ENCODE measurements at places on chromosomes 7 and 10.

GRCh38 chr7:40733578-40733977 lies 598.8 kb downstream of the SUGCT start:
- DNase-seq = no peak

GRCh38 chr10:121792198-121792597 lies 135.6 kb downstream of the ATE1 start:
- DNase-seq = no peak

DNA sequence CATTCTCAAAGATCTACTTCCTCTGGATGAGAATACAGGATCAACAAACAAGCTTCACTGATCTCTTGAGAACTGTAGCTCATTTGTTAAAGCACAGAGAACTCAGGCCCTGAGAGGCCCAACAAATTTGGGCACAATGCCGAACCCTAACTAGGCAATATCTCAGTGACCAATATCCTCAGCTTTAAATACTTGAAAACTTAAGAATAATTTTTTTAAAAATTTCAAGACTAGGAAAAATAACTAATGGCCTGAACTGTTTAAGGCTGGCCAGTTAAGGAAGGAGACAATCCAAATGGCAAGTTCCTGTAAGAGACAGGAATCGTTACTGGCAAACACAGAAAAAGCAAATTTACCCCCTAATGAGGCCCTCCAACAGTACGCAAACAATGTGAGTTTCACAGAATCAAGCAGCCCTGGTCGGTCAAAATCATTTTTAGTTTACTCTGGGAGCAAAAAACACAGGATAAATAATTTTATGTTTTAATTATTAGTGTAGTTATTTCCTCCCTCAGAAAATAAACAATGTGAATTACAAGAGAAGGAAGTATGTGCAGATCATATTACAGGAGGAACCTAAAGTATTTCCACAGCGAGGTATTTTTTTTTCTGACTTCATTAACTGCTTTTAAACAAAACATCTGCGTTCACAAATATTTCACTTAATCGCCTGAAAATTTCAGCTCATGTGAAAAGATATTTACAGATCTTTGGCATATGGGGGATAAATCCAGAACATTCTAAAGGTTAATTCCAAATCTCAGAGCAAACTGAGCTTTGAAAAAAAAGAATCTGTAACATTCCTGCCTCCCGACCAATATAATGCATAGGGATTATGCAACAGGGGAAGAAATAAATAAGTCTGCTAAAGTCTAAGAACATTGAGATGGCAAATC lies 39.5 kb downstream of the NT5C2 start:
- no peak for DNase-seq

- no peak for DNase-seq
These were observed 125.7 kb upstream of the NEBL start for GRCh38 chr10:21022821-21023220.

DNA sequence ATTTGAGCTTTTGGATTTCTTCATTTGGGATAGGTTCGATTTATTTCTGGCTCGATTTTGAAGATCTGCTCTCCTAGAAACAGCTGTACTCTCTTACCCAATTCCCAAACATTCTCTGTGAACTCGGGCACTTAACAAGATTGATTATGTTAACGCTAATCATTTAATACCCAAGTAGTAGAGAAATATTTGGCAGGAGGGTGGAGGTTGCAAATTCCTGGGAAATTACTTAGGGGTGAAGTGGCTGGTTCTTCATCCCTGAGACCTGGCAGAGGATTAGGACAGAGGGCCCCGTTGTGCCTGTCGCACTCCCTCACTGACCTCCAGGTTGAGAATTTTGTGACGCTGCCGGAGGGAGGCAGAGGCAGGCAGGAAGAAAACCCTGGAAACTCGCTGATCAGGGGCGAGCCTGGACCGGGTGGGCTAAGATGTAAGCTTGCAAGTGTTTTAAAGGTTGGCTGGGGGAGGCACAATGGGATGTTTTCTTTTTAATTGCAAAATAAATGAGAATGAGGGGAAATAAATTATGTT lies 182.6 kb downstream of the TCF7L2 start:
- peak; percentile 18 for DNase-seq

GRCh38 chr10:88934900-88935672 lies 17.5 kb downstream of the ACTA2 start:
- DNase-seq = peak; percentile 69

DNA sequence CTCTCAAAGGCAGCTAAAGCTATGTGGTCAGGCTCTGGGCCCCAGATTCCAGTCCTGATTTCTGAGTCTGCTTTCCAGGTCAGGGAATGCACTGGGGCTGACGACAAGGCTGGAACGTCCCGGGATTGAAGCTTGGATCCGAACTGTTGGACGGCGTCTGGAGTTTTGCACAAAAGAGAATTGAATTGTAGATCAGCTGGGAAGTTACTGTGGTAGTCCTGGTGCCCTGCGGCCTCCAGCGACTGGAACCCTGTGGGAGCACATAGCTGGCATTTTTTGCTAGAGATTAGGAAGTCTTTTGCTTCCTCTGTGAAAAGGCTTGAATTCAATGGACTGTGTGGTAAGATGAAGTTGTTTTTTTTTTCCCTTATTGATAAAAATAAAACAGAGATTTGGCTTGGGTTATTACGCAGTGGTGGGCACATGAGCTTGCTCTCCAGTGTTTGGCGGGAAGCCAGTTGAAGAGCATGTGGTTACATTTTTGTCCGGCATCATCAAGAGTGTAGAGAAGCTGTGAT lies at the start of gene HK1:
Gene HK1, plus strand, starts transcription at position 51 of the 518 bp plus-strand sequence.
- no peak for DNase-seq

DNA sequence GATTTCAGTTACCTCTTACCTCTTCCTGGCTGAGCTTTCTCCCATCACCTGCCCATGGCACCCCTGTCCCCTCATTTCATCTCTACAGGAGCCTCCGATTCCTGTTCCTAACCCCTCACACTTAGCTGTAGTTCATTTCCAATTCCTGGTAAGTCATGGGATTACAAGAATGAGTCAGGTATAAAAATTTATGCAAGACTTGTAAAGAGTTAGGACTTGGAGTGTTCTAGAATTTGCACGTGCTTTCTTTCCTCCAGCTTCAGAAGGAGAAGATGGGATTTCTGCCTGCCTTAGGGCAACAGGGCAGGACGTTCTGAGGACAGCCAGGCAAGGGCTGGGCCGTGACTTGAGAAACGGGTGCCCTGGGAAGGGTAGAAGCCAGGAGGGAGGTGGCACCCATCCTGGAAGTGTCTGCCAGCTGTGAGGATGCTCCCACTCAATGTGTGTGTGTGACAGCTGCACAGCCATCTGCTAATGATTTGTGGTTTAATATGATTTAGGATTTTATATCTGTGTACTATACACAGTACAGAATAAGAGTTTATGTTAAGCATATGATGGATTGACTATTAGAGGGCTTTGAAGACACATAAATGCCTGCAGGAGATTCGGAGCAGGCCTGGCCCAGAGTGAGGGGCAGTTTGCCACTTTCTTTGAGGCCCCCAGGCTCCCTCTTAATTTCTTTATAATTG lies 81.5 kb upstream of the VIPR2 start:
- DNase-seq = no peak

- DNase-seq = no peak
These were observed 1.0 kb downstream of the IGFBP3 start for GRCh38 chr7:45919993-45920459.

DNA sequence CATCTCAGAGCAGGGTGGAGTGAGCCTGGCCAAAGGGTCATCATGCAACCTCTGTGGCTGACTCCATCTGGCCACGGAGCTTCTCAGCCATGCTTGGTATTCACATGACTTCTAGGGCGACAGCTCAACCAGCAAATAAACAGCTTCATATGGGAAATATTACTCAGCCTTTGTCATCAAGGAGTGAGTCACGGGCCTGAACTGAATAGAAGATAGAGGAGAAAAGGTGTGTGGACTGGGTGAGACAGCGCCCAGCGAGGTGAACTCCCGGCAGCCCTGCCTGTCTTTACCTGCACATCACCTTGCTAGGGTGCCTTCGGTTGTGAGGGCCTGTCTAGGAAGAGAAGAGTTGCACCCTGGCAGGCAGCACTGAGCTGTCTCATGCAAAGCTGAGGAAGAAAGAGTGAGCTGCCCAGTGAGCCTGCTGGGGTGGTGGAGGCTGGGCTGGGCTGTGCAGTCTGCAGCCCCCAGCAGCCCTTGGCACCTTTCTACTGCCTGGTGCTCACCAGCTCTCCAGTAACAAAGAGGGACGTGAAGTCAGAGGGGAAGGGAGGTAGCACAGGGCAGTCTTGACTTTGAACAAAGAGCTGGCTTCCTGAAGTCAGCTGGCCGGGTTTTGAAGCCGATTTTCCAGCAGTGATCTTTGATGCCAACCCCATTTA lies 114.2 kb downstream of the EGFR start:
- no peak for DNase-seq

DNA sequence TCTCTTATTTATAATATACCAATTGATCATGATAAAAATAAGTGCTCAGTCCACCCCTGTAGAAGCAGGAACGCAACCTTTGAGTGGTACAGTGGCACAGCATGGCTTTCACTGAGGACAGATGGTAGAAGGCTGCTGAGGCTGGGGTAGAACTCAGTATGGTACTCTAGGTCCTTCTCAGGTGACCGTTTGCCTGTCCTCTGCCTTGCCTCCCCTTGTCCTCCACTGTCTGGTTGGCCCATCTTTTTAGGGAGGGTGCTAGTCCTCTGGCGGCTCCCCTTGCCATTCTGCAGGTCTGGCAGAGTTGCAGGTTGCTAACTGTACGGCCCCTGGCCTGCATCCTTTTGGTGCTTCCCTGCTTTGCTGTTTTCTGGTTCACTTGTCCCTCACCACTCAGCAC lies 27.3 kb downstream of the SLC18A2 start:
- DNase-seq = no peak

GRCh38 chr10:118701529-118702323 lies 53.0 kb downstream of the CACUL1 start:
- DNase-seq = no peak

- no peak for DNase-seq
These were observed 69.0 kb upstream of the KMT2C start for GRCh38 chr7:152504816-152505215.

GRCh38 chr10:5219262-5219661 lies 22.6 kb downstream of the AKR1C4 start:
- no peak for DNase-seq

- no peak for DNase-seq
These were observed 116.8 kb downstream of the LHPP start for GRCh38 chr10:124578231-124579010.

DNA sequence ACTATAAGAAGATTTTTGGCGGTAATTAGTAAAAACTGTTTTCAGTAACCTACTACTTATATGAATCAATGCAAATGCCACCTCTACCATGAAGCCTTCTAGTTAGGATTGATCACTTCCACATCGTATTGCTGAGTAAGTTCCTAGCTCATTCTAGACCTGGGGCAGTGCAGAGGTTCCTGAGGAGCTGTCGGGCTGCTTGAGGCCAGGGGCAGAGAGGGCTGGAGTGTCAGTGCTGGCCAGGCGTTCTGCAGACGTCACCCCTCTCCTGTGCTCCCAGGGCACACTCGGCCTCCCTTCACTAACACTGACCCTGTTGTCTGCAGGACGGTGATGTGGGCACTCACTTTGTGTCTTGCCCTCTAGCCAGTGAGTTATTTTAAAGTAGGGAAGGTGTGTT lies 275.7 kb downstream of the CELF2 start:
- no peak for DNase-seq

DNA sequence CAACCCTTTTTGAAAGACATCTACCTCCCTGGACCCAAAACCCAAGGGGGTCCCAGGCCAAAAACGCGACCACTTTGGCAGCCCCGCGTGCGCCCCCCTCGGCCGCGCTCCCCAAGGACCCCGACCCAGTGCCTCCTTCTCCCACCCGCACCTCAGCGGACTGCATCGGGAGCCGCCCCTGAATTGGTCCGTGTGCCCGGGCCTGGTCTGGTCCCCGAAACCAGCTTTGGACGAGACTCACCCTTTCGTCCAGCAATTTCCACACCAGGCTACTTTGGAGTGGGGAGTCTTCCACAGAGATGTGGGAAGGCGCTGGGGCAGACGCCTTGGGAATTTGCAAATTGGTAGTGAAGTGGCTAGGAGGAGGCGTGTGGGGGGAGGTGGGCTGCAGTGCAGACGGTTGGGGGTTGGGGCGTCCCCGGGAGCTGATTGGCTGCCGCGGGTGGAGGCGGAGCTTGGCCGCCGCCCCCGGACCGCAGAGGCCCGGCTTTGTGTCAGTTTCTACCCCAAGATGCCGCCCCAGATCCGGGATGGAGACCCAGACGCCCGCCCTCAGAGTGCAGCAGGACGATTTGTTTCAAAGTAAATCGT lies 16.9 kb downstream of the TCAF1 start:
- DNase-seq = peak; percentile 86

GRCh38 chr10:15445006-15445390 lies 73.9 kb upstream of the FAM171A1 start:
- no peak for DNase-seq

- no peak for DNase-seq
These were observed 160.8 kb upstream of the WNT16 start for GRCh38 chr7:121167971-121168370.

- no peak for DNase-seq
These were observed 3.9 kb downstream of the BRI3 start for GRCh38 chr7:98285157-98286092.

- DNase-seq = no peak
These were observed 38.6 kb upstream of the ACSL5 start for GRCh38 chr10:112335111-112335867.

GRCh38 chr10:132684164-132684891 lies 101.6 kb downstream of the NKX6-2 start:
- no peak for DNase-seq

DNA sequence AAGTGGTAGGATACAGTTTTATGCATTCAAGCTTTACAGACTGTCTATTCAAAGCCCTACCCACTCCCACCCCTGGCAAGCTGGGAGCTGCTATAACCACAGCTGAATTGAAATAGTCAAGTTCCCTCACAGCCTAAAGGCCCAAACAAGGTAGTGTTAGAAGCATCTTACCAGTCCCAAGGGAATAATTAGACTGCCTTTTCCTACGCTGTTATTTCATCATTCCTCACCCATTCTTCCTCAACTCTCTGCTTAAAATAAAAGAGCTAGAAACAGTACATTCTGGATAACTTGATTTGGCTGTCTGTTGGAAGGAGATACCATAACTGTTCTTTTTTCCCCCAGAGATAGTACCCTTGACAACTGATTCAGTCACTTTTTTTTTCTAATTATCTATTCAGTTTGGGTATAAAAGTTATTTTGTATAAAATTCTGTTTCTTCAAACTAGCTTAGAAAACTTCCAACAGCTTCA lies 54.0 kb downstream of the RAPGEF5 start:
- DNase-seq = no peak
